ENCODE measurements at places on chromosomes 3 and 15.

DNA sequence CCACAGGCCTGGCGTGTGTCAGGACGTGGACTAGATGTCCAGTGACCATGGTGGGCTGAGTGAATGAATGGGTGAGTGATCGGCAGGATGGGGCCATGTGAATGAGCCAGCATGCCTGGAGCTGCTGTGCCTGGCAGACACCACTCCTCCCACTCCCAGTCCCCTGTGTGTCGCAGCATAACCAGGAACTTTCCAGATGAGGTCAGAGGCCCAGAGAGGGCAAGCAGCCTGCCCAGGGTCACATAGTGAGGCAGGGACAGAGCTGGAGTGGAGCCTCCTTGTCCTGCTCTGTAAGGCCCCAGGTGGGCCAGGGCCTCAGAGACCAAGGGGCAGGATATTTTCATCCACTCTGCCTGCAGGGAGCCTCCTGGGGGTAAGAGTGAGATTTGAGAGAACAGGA lies 6.4 kb downstream of the IQSEC1 start:
- DNase-seq: no peak

DNA sequence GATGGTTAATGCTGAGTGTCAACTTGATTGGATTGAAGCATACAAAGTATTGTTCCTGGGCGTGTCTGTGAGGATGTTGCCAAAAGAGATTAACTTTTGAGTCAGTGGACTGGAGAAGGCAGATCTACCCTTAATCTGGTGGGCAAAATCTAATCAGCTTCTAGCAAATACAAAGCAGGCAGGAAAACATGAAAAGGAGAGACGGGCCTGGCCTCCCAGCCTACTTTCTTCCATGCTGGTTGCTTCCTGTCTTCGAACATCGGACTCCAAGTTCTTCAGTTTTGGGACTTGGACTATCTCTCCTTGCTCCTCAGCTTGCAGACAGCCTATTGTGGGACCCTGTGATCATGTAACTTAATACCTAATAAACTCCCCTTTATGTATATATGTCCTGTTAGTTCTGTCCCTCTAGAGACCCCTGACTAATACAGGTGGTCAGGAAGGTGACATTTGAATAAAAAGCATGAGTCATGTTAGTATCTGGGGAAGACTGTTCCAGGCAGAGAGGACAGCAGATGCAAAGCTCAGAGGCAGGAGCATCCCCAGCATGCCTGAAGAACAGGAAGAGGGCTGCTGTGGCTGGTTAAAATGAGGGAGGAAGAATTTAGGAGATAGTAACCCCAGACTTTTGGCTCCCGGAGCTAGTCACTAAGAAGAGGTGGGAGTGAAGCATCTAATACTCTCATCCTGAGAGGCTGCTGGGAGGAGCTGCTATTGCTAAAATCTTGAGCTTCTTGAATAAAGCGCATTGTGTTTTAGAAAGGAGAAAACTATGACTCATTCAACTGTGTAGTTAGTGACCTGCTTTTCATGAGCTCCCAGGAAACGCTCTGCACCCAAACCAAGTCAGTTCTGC lies 207.4 kb upstream of the HES1 start:
- no peak for DNase-seq

- no peak for DNase-seq
Observed at GRCh38 chr3:72756900-72757299, 91.3 kb downstream of the SHQ1 start.

DNA sequence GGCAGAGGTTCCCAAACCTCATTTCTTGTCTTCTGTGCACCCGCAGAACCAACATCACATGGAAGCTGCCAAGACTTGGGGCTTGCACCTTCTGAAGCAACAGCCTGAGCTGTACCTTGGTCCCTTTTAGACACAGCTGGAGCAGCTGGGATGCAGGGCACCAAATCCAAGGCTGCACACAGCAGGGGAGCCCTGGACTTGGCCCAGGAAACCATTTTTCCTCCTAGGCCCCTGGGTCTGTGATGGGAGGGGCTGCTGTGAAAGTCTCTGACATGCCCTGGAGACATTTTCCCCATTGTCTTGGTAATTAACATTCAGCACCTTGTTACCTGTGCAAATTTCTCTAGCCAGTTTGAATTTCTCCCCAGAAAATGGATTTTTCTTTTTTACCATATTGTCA lies 33.6 kb upstream of the TMEM45A start:
- no peak for DNase-seq

DNA sequence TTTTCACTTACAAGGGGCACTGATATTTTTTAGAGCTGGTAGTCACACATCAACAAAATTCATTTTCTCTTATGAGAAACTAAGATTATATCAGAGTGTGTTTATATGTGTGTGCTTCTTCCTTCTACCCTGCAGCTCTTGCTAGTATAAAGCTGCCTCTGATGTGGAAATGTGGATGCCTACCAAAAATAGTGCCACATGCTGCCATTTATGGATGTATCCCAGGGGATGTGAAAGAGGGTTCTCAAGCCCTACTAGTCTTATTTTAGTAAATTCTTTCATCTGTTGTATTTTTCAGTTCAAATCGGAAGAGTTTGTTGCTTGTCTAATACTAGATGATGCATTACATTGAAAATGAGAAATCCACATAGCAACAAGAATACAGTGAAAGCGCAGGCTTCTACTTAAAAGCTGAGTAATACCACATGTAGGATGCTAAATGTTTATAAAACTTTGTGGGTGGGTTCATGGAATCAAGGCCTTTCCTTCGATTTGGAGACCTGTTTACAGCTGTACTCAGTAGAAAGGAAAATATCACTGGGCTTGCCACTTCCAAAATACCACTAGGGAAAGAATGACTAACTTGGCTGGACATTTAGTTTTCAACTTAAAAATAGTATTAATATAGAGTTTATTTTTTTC lies 399.2 kb downstream of the EPHA3 start:
- no peak for DNase-seq

DNA sequence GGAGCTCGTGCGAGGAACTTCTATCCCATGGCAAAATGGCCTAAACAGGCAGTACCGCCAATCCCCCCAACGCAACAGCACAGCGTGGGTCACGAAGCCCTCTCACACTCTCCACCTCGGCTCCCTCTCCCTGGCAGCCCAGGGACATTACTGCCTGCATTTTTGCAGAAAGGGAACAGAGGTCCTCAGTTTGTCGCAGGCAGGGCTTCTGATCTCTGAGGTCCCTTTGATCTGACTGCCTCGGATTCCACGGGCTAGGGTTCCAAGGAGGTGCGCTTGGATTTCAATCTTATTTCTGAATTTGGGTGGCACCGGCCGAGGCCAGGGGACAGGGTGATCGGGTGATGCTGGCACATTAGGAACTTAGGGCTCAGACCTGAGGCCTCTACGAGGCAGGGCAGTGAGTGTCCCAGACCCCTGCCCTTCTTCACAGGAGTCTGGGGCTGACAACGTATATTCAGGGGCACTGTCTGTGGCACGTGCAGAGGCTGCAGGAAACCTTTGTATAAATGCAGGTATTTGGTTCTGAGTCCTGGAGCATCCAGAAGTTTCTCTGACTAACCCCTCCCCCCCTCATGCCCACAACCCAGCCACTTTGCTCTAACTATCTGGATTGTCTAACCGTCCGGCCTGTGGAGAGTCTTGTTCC lies 197.9 kb downstream of the XXYLT1 start:
- DNase-seq: no peak

GRCh38 chr3:141412087-141412935 lies 44.0 kb downstream of the ZBTB38 start:
- DNase-seq: no peak

GRCh38 chr3:146464783-146465182 lies 4.6 kb downstream of the PLSCR2 start:
- no peak for DNase-seq

DNA sequence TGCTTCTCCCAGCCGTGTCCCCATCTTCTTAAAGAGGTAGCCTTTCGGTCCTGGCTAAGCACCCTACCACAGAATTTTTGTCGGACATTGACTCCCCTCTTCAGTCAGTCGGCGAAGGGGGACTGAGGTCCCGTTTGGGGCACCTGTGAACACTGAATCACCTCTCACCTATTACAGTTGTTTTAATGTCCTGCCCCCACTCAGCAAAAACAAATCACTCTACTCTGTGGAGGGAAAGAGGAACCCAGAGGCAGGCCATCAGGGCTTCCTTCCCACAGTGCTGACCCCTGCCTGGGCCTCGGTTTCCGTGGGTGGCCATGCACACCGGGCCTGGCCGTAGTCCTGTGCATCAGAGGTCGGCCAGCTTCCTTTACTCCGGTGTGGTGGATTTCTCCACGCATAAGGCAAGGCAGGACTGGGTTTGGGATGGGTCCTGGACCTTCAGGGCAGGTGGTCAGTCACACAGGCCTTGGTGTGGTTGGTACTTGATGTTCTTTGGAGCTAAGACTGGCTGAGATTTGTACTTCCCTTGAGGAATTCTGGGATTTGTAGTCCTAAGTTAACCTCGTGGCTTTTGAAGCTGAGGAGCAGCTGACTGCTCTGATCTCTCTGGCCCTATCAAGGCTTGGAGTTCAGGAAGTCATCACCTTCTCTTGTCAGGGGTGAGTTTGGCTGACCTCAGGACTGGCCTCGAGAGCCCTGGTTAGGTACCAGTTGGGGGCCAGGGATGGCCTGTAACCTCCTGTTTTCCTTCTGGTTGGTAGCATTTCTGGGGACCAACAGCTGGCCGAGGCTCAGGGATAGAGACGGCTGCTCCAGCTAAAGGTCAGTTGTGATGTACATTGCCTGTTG lies 627 bp upstream of the FAM131A start:
- DNase-seq: no peak

DNA sequence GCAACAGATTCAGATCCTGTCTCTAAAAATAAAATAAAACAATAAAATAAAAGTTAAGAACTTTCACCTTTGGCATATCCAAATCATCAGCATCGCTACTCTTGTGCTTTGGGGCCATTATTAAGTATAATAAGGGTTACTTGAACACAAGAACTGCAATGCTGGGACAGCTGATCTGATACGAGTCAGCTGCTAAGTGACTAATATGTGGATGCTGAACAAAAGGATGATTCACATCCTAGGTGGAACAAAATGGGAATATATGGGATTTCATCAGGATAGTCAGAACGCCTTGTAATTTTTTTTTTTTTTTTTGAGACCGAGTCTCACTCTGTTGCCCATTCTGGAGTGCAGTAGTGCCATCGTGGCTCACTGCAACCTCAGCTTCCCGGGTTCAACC lies 29.7 kb downstream of the BUB1B start:
- DNase-seq: no peak

- DNase-seq: no peak
Observed at GRCh38 chr3:172918165-172918564, 167.6 kb downstream of the ECT2 start.

DNA sequence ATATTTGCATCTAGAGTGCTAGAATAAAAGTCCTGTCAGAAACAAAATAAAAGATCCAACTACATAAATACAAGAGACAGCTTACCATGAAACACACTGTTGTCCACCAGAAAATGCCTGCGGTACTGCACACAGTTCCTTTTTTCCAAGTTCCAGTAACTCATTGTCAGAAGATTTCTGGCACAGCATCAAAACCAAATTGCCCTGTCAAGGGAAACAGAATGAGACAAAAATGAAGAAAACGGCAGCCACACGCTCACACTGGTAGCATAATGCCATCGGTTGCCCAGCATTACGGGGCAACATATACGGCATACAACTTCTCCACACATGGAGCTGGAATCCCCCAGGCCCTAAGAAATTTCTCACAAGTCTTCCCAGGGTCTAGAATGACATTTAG lies 40.8 kb downstream of the PLCH1 start:
- DNase-seq: no peak

DNA sequence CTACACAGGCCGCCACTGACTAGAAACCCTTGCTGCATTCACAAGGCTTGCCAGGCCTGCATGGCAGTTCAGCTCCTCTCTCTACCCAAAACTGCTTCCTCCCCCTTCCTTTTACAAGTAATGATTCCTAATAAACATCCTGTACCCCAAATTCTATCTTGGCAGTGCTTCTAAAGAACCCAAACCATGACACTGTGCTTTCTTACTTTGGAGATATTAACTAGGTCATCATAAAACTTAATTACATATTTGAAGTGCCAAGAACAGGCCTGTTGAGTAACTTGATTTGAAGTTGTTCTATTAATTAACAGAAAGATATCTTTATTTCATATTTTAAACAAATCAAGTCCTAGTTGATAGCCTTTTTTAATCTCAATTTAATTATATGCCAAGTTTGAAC lies 88.4 kb downstream of the THBS1 start:
- DNase-seq: no peak

- DNase-seq: no peak
Observed at GRCh38 chr3:11545186-11545851, 98.4 kb downstream of the VGLL4 start.

- DNase-seq: no peak
Observed at GRCh38 chr3:146895026-146895749, 290.0 kb upstream of the PLSCR5 start.

DNA sequence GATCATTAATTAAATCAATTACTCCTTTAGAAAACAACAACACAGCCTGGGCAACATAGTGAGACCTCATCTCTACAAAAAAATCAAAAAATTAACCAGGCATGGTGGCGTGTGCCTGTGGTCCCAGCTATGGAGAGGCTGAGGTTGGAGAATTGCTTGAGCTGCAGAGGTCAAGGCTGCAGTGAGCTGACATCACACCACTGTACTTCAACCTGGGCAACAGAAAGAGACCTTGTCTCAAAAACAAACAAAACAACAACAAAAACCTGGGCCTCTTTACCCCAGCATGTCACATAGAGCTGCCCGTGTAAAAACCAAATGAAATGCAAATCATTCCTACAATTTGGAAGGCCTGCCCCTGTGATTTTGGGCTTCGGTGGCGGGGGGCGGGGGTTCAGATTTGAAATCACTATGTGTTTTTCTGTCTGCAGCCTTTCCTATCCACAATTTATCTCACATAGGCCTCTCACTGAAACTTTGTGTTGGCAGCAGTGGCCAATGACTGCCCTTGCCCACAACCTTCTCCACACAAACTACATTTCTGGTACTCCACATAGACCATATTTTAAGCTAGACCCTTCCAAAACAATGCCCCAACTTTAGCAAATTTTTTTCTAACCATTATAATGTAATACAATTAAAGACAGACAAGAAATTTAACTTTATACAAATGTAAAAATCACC lies 6.5 kb downstream of the ADAM10 start:
- DNase-seq: no peak

DNA sequence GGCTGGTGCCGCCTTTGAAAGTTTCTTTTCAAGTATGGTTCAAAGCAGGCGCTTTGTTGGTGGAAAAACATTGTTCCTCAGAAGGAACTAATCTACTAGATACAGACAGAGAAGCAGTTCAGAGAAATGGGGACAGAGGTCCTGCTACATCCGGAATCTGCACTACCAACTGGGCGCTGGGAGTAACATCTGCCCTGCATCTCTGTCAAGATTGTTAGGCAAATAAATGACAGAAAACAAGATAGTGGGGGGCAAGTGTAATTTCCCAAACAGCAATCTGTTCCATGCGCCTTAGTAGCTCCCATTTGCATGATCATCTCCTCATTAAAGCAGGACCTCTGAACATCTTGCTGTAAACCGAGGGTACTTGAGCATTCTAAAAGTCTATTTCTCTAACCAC lies 17.4 kb downstream of the TLE3 start:
- DNase-seq: no peak

DNA sequence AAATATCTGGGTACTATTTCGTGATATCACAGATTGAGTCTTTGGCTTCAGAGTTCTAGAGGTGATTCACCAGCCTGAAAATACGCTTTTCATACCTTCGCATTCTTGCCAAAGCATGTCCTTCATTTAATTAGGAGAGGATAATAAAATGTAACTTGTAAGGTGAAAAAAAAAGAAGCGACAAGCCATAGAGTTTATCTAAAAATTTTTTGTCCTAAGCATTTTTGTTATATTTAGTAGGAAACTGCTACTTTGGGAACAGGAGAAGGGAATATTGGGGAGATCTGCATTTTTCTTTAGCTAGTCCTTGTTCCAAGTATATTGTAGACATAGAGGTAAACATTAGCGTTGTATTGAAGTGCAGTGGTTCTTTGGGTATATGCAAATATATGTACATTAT lies 120.1 kb downstream of the TCF12 start:
- DNase-seq: no peak

GRCh38 chr3:59374818-59375211 lies 325.0 kb upstream of the CFAP20DC start:
- DNase-seq: no peak
